ENCODE measurements at places on chromosomes 2 and 18.
A peak's percentile ranks its signal among the peaks of the same experiment; 100 is the strongest.

GRCh38 chr2:105873721-105874120 is 129.0 kb downstream of the NCK2 start:
- DNase-seq: peak; percentile 58

DNA sequence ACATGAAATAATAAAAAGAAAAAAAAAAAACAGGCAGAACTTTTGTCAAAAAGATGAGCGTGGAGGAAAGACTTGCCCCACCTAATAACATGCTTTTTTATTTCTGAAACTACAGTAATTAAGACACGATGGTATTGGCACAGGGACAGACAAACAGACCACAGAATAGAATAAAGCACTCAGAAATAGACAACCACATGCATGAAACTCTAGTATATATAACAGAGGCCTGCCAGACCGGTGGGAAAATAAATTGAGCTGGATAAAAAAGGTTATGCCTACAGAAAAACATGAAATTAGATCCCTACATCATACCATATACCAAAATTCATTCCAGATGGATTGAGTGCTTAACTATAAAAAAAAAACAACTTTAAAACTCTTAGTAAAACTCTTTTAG is 163.1 kb downstream of the NRP2 start:
- DNase-seq: no peak

- DNase-seq: peak; percentile 72
Observed at GRCh38 chr2:9703085-9703678, 72.4 kb upstream of the YWHAQ start.

- DNase-seq: no peak
Observed at GRCh38 chr18:23502516-23503037, 734 bp upstream of the RMC1 start.

DNA sequence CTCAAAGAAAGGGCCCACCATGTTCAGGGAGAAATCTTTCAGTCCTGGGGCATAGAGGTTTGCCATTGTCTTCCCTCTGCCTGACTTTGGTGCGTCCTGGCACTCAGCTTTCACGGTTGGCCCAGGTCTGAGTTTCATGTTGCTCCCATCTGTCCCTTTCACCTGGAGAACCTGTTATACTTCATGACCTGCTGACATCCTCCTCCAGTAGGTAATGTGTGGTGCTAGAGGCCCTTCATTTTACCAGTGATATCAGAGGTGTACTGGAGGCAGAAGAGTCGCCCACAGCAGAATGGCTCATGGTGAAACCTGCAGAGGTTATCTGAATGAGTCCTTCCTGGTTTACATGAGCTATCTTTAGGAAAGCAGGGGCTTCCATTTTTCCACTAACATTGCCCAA is 128.8 kb upstream of the DLX2 start:
- DNase-seq: no peak

GRCh38 chr2:223590964-223591363 is 11.2 kb downstream of the SCG2 start:
- no peak for DNase-seq

DNA sequence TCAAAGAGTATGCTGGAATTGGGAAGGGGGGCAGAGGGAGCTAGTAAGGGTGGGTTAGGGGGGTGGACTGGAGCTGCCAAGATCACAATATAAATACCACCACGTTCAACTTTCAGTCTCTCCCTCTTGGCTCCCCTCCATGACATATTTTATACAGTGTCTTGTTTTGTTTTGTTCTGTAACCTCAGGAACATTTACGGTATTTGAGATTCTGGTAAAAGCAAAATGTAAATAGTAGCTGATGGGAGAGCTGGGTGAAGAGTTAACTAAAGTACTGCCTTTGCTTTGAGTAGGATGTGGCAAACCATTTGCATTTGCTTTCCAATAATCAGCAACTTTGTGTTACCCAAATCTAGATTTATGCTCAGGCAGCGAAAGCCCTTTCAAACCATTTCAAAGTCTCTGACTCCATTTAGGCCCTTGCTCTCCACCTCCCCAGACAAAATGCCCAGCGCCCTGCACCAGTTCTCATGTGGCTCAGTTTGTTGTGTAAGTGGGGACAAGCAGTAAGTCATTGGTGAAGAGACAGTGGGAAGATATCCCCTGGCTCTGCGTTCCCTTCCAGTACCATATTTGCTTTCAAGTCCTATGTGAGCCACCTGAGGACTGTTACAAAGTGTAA is 17.4 kb downstream of the IRS1 start:
- DNase-seq: no peak

DNA sequence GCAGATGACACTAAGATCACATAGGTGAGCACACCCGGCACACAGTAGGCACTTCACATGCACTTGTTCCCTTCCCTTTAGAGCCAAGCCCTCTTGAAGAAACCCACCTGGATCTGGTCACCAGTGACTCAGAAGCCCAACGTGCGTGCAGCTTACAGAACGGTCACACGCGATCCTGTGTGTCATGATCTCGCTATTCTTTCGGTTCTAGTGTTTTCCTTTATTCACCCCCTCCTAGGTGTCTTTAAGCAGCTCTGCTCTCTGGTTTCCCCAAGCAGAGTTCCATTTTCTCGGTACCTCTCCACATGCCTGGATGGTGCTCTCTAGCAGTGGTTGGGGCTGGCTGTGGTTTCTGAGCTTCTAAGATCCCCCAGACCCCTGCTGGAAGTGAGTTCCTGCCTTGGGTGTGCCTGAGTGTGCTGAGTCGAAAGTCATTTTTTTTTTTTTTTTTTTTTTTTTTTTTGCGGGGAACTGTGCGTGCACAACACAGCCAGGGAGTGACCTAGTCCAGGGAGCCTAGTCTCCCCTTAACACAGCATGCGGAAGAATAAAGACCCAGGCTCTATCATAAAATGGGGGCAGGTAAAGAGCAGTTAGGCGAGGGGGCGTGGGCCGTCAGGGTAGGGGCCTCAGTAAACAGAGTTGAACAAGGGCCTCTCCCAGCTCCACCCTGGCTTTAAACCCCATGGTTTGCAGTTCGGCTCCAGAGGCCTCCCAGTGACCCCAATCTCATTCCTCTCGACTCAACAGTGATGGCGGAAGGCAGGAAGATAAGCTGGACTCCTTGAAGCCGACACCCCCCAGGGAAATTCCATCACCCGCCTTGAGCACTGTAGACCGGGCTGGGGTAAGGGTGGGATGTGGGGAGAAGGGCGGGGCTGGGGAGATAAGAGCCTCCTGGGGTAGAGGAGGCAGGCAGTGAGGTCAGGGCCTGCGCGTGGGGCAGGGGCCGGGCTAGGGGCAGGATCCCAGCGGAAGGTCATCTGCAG is 29.8 kb upstream of the DNMT3A start:
- no peak for DNase-seq

DNA sequence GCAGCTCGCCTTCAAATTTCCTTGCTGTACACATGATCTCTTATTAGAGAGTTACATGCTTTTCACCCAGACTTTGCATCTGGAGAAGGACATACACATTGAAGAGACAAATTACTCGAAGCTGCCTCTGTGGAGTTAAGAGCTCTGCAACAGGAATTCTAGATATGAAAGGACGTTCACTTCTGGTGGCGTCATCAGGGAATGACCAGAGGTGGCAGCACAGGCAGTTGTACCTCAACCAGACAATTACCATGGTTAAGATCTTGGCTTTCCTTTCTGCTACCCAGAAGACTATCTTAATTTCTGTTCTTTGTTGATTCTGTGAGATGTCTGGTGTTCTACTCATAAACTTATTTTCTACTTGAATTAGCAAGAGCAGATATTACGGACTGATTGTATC is 39.1 kb upstream of the MC4R start:
- DNase-seq: no peak

GRCh38 chr2:217517402-217517801 is 485.4 kb downstream of the TNS1 start:
- DNase-seq: no peak

GRCh38 chr2:111927723-111928122 is 29.3 kb downstream of the MERTK start:
- no peak for DNase-seq

All from activated CD8-positive, alpha-beta memory T cell treated with anti-CD3 and anti-CD28 coated beads for 4 hours (primary cell).